ENCODE measurements at places on chromosomes 2 and 18.
A peak's percentile ranks its signal among the peaks of the same experiment; 100 is the strongest.

DNA sequence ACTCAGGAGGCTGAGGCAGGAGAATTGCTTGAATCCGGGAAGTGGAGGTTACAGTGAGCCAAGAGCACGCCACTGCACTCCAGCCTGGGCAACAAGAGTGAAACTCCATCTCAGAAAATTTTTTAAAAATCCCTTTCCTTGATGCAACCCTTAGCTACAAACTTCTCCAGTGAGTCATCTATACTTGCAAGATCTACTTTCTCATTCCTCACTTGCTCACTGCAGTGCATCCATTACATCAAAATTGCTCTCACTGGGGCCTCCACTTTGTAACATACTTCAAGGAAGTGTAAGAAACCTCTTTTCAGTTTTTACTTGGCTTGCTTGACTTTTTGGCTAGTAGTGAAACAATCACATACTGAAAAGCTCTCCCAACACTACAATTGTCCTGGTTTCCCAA lies 65.3 kb downstream of the REEP1 start:
- no peak for DNase-seq

GRCh38 chr2:138818556-138818955 lies 38.4 kb upstream of the NXPH2 start:
- no peak for DNase-seq

DNA sequence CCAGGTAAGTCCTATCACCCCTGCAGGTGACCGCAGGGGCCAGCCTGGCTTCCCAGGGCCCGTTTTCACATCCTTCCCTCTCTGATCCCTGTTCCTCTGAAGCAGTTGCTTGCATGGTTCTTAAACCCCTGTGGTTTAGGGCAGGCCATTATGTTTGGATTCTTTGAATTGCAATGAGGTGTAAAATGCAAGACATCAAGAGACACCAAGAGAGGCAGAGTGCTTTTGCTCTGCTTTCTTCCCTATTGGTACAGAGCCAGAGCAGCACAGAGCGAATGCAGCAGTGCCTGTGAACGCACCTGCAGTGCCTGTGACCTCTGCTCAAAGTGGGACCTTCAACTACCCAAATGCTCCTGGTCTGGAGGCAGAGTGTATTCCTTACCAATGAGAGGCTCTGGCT lies 7.6 kb downstream of the RFX8 start:
- no peak for DNase-seq

GRCh38 chr2:159201360-159202063 lies 85.0 kb downstream of the WDSUB1 start:
- no peak for DNase-seq

- DNase-seq, result peak; percentile 27
These were observed 656.4 kb downstream of the MBD2 start for GRCh38 chr18:53567929-53568574.

DNA sequence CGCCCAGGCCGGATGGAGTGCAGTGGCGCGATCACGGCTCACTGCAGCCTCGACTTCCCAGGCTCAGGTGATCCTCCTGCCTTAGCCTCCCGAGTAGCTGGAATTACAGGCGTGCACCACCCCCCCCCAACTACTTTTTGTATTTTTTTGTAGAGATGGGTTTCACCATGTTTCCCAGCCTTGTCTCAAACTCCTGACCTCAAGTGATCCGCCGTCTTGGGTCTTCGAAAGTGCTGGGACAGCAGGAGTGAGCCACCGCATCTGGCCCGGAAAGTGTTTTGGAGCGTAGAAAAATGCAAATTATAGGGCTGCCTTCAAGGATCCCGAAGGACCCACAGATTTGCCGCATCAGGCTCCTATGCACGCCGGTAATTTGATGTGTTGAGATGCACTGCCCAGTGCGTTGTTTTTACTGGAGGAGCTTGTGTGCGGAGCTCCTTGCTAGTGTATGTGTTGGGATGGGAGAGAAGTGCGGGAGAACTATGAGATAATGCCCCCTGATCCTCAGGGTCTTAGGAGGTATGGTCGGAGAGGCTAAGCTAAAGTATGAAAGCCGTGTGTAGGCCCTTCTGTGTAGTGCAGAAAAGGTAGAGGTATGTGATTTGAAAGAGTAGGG lies 1.2 kb upstream of the CLASP1 start:
- DNase-seq, result no peak

GRCh38 chr2:197263077-197263476 lies 47.5 kb downstream of the ANKRD44 start:
- DNase-seq, result no peak

- no peak for DNase-seq
These were observed 9.1 kb downstream of the ALPP start for GRCh38 chr2:232387451-232388171.

GRCh38 chr2:187658952-187659525 lies 104.8 kb upstream of the TFPI start:
- DNase-seq, result peak; percentile 2

DNA sequence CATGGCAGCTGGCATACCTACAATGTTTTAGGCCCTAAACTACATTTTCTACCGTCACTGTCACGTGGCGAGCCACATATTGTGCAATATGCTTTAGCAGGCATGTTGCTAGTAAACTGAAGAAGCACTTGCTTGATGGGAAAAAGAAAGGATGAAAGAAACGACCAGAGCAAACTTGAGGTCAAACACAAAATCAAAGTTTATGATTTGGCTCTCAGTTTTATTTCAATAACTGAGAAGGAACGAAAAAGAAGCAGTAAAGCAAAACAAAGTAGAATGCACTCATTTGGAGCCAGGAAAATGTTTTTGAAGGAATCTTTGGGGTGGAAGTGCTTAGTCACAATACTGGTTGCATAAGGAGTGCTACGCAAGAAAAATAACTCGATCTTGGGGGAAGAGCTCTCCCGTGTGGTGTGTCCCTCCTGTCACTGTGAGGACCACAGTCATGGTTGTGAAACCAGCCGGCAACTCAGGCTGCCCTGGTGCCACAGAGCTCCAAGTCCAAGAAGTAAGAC lies 349.8 kb downstream of the RBM43 start:
- no peak for DNase-seq

DNA sequence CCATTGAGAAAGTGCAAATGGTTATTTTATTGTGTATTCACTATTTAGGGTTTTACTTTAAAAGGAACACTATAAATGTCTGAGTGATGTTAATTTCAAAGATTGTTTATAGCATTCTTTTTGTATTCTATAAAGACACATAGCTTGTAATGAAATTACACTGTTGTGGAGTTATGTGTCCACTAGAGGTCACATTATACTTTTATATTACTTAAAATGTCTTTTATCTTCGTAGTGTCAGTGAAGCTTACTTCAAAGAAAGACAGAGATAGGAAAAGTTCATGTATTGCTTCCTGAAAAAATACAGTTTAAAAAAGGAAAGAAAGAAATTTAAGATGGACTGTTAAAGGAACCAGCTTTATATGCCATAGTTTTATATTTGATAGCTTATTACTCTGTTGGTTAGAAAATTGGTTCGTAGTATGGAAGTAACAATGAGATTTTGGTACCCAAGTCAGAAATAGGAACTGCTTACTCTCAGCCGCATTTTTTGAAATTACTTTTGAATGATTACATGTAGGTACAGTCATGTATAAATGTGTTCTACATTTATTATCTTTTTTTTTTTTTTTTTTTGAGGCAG lies 20.5 kb downstream of the APLF start:
- peak; percentile 3 for DNase-seq

DNA sequence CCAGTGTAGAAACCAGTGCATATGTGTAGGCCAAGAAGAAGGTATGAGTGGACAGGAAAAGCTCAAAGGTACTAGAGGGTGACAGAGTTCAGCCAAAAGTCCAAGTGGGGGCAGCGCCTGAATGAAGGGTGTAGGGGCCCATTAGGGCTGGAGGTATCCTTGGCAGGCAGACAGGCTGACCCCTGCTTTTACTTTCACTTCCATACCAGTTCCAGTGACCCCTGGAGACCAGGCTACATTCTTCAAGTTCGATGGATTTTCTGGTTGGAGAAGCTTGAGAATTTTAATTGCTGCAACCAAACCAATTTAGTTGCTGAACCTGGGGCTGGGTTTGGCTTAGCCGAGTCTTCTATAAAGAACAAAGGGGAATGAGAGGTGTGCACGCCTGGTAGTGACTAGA lies 42.3 kb upstream of the MRPL33 start:
- DNase-seq, result no peak

DNA sequence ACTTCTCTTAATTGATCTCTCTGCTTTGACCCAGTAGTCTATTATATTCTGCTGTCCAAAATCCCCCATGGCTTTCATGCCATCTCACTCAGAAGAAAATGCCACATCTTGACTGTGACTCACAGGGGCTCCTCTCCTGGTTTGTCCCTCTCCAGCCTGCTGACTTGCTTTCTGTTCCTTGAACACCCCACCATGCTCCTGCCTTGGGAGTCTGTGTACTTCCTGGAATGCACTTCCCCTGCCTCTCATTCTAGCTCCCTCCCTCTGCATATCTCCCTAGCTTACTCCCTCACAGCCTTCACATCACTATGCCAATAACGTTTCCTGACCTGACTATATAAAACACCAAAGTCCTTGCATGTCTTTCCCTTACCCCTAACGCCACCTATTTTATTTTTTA lies 167.2 kb downstream of the TRIB2 start:
- no peak for DNase-seq

DNA sequence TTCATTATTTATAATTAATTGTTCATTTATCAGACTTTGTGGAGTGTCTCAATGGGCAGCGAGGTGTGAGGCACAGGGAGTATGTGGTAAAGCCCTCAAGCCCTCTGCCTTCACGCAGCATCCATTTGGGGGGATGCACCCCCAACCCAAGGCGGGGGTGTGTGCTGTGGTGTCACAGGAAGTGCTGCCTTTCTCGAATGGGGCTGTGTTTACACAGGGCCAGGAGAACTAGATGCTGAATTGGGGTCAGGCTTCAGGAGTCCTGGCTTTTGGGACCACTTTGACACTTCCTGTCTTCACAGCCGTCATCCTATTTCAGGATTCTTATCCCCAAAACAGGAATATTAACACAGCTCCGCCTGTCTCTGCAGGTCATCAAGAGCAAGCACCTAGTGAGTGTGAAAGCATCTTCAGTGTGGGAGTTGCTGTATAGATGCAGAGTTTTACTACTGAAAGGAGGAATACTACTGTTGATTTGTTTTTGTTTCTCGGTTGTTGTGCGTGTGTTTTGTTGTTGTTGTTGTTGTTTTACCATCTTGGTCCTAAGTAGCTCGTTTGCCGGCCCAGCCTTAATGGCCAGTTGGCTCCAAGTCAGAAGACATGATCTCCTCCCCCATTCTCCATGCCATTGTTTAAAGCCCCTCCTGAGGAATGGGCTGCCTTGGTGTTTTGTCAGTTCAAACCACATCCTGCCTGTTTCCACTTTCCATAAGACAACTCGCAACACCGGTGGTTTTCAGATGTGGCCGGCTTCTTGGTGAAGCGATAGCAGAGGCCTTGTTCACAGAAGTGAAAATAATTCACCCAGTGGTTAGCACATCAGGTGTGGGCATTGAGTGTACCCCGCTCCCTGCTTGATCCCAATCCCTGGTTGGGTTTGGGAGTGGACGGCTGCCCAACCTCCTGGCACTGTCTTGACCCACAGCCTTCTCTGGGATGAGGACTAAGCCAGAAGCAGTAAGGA lies 221.3 kb downstream of the BCL2 start:
- no peak for DNase-seq

- no peak for DNase-seq
These were observed 291.7 kb upstream of the KYNU start for GRCh38 chr2:142585785-142586184.

Measured in NCI-H748 treated with DMSO at 0.1 percent for 48 hours (cell line).